HFFc6 (cell line): ENCODE measurements at places on chromosomes 11 and 22. TPM values are rescaled to one million over a fixed set of nuclear protein-coding genes. Genes with fewer than 3 reads are reported as not detected.

- no peaks in the 10 kb centered on the region; the same call in 1 of the 2 replicates for H3K27me3 ChIP-seq
- no peaks in the 10 kb centered on the region for H3K36me3 ChIP-seq
- H3K27ac ChIP-seq: no peak overlapping the region
- DNase-seq: no peak
- no peaks in the 10 kb centered on the region for H3K4me1 ChIP-seq
- no peak overlapping the region for H3K4me3 ChIP-seq
These were observed 82.1 kb downstream of the ARHGAP42 start for GRCh38 chr11:100769165-100769564.

The OR51B2 gene
- total RNA-seq: not detected in 3 replicates

The FAM111B gene
- total RNA-seq: 6.0 to 14.5 TPM (median 11.9 TPM) in 3 replicates

DNA sequence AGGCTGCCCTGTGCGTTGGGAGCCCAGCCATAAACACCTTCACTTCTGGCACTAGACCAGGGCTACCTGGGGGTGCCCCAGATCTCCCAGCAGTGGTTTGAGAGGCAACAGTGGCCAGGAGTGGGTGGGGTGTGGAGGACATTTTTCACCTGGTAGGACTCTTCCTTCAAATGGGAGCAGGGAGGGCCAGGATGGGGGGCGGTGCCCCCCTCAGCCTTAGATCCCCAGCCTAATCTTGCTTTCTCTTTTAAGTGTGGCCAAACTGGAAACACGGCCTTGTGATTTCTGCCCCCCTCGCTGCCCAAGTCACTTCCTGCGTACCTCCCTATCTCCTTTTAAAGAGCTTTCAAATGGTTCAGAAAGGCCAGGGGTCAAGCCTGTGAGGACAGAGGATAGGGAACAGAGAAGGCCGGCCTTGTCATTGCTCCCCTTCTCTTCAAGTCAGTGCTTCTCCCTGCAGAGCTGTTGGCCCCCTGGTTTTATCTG lies 800 bp downstream of the KCNJ5 start:
- H3K4me1 ChIP-seq: peaks cover 6% of the 10 kb centered on the region; the same call in 1 of the 2 replicates
- peaks cover 25% of the 10 kb centered on the region for H3K27me3 ChIP-seq
- DNase-seq: no peak
- H3K36me3 ChIP-seq: no peaks in the 10 kb centered on the region

- H3K27me3 ChIP-seq: no peaks in the 10 kb centered on the region
- H3K4me3 ChIP-seq: no peak overlapping the region
- no peak overlapping the region; the same call in 1 of the 2 replicates for H3K27ac ChIP-seq
- peaks cover 30% of the 10 kb centered on the region; the same call in 1 of the 2 replicates for H3K4me1 ChIP-seq
- DNase-seq: no peak
- H3K36me3 ChIP-seq: peaks cover 27% of the 10 kb centered on the region
These were observed 7.8 kb downstream of the PRR14L start for GRCh38 chr22:31742115-31742514.

The RHOD gene
- total RNA-seq: 5.3 to 17.8 TPM (median 12.7 TPM) in 3 replicates

- no peak overlapping the region for H3K27ac ChIP-seq
- peaks cover 11% of the 10 kb centered on the region for H3K27me3 ChIP-seq
- DNase-seq: peak; percentile 34
- H3K4me1 ChIP-seq: no peaks in the 10 kb centered on the region
- H3K36me3 ChIP-seq: no peaks in the 10 kb centered on the region
These were observed 16.0 kb downstream of the TRPM5 start for GRCh38 chr11:2428322-2428795.

GRCh38 chr11:88300888-88301487 lies 36.5 kb downstream of the CTSC start:
- H3K4me1 ChIP-seq: peaks cover 25% of the 10 kb centered on the region
- no peak for DNase-seq
- H3K4me3 ChIP-seq: peak overlapping the region; percentile 6; the same call in 1 of the 2 replicates
- H3K36me3 ChIP-seq: peaks cover 49% of the 10 kb centered on the region
- peak overlapping the region; percentile 80 for H3K27ac ChIP-seq
- H3K27me3 ChIP-seq: no peaks in the 10 kb centered on the region

The TCN2 gene
- 2.4 and 2.8 TPM in 2 replicates for total RNA-seq

DNA sequence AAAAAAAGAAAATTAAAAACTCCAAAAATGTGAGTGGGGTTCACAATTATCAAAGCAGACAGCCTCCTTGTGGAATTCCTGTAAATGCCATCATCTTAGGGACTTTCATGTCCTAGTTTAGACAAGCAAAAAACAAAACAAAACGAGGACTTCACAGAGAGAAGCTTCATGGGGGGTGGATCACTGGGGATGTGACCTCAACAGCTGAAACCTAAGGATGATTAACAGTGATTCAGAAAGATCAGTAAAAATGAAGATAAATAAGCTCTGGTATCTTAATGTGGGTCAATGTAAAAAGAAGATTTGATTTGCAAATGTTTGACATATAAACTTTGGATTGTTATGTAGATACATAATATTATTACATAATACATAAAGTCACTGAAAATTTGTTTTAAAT lies 8.1 kb upstream of the OR10W1 start:
- H3K27ac ChIP-seq: no peak overlapping the region
- H3K27me3 ChIP-seq: no peaks in the 10 kb centered on the region
- H3K4me1 ChIP-seq: peaks cover 28% of the 10 kb centered on the region
- H3K36me3 ChIP-seq: peaks cover 4% of the 10 kb centered on the region; the same call in 1 of the 2 replicates
- DNase-seq: peak; percentile 15
- no peak overlapping the region for H3K4me3 ChIP-seq

The LYVE1 gene
- not detected in 3 replicates for total RNA-seq

DNA sequence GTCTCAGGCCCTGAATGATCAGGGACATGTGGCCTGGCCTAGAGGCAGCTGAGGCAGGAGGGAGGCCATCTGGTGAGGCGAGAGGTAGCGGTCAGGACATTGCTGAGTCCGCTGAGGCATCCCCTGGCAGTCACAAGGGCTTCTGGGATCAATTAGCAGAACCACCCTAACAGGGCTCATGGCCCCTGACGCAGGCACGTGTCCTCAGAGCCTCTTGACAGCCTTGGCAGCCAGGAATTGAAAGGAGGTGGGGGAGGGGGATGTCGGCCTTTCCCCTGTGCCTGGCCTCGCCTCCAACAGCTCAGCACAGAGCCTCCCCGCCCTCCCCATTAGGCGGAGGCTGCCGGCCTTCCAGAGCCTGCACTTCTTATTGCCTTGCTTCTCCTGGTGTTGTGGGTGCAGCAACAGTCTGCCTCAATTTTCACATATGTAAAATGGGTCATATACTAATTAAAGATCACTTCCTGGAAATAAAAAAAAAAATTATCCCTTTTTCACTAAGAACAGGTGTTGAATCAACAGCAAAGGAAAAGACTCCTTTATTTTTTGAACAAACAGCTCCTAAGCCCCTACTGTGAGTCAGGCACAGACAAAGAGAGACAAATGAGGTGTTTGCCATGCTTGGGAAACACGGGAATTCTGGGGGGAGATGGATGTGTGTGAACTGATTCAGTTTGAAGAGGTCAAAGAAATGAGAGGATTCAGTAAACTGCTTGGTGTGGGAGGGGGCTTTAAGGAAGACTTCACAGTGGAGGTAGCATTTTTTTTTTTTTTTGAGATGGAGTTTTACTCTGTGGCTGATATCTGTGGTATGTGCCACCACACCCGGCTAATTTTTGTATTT lies 55.3 kb downstream of the NFAM1 start:
- no peak overlapping the region for H3K4me3 ChIP-seq
- DNase-seq: no peak
- peaks cover 14% of the 10 kb centered on the region for H3K4me1 ChIP-seq
- H3K27me3 ChIP-seq: peaks cover 23% of the 10 kb centered on the region
- no peak overlapping the region for H3K27ac ChIP-seq

- no peaks in the 10 kb centered on the region for H3K36me3 ChIP-seq
- H3K27me3 ChIP-seq: peaks cover 33% of the 10 kb centered on the region
- no peak within 1 kb of the TSS for H3K27ac ChIP-seq
- no peaks in the 10 kb centered on the region for H3K4me1 ChIP-seq
- H3K4me3 ChIP-seq: no peak within 1 kb of the TSS
These were observed at the start of gene SLC22A8 for GRCh38 chr11:63015521-63016215. Gene SLC22A8, minus strand, starts transcription at chr11:63015841. Its CDS starts 883 bp downstream, at chr11:63014958.

The CREB3L1 gene
- 280 to 286 TPM (median 285 TPM) in 3 replicates for total RNA-seq

- peaks cover 28% of the 10 kb centered on the region for H3K4me1 ChIP-seq
- no peaks in the 10 kb centered on the region for H3K36me3 ChIP-seq
- peak overlapping the region; percentile 64 for H3K4me3 ChIP-seq
- peaks cover 3% of the 10 kb centered on the region; the same call in 1 of the 2 replicates for H3K27me3 ChIP-seq
- peak overlapping the region; percentile 70 for H3K27ac ChIP-seq
- DNase-seq: peak; percentile 40
These were observed 131.8 kb downstream of the FEZ1 start for GRCh38 chr11:125364121-125364826.

DNA sequence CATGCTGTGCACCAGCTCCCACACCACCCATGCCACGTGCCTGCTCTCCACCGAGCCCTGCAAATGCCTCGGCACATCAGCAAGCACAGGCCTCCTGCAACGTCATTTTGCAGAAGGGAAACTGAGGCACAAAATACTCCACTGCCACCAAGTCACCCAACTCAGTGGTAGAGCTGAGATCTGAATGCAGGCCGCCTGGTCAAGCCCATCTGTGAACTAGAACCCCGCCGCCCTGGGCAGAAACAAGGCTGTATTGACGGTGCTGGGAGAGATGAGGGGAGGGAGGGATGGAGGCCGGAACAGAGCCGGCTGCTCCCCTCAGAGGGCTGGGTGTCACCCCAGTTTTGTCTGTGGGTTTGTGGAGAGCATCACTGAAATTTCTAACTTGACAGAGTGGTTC lies 81.4 kb downstream of the CDKN1C start:
- peaks cover 45% of the 10 kb centered on the region for H3K27me3 ChIP-seq
- H3K27ac ChIP-seq: no peak overlapping the region
- no peaks in the 10 kb centered on the region for H3K4me1 ChIP-seq
- no peaks in the 10 kb centered on the region for H3K36me3 ChIP-seq
- no peak overlapping the region for H3K4me3 ChIP-seq

GRCh38 chr11:65555693-65556231 lies 2.4 kb downstream of the LTBP3 start:
- no peaks in the 10 kb centered on the region; the same call in 1 of the 2 replicates for H3K27me3 ChIP-seq
- peaks cover 55% of the 10 kb centered on the region for H3K4me1 ChIP-seq
- H3K27ac ChIP-seq: peak overlapping the region; percentile 91
- peak; percentile 82 for DNase-seq

- peaks cover 60% of the 10 kb centered on the region for H3K4me1 ChIP-seq
- H3K27me3 ChIP-seq: no peaks in the 10 kb centered on the region; the same call in 1 of the 2 replicates
- H3K4me3 ChIP-seq: no peak overlapping the region
- H3K36me3 ChIP-seq: peaks cover 15% of the 10 kb centered on the region; the same call in 1 of the 2 replicates
These were observed 19.7 kb upstream of the CDC42EP2 start for GRCh38 chr11:65295001-65295400.

DNA sequence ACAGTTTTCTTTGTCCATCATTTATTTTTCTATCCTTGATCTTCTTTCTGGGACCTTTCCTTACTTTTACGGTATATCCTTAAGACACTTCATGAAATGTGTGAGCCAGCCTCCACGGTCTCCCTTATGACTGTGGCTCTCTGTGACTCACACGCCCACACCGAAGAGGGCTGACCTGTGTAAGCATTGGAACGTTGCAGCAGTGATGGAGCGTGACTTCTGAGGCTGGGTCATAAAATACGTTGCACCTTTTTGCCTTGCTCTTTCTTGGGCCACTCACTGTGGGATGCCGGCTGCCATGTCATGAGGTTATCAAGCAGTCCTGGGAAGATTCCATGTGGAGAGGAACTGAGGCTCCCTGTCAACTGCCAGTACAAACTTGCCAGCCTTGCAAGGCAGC lies 96.3 kb upstream of the RAB1B start:
- peaks cover 8% of the 10 kb centered on the region for H3K36me3 ChIP-seq
- H3K4me3 ChIP-seq: no peak overlapping the region
- peaks cover 31% of the 10 kb centered on the region for H3K4me1 ChIP-seq
- peak; percentile 27 for DNase-seq

The CCDC89 gene
- total RNA-seq: 1.6 to 3.4 TPM (median 2.6 TPM) in 3 replicates

The BSCL2 gene
- 49.4 to 66.5 TPM (median 56.4 TPM) in 3 replicates for total RNA-seq

DNA sequence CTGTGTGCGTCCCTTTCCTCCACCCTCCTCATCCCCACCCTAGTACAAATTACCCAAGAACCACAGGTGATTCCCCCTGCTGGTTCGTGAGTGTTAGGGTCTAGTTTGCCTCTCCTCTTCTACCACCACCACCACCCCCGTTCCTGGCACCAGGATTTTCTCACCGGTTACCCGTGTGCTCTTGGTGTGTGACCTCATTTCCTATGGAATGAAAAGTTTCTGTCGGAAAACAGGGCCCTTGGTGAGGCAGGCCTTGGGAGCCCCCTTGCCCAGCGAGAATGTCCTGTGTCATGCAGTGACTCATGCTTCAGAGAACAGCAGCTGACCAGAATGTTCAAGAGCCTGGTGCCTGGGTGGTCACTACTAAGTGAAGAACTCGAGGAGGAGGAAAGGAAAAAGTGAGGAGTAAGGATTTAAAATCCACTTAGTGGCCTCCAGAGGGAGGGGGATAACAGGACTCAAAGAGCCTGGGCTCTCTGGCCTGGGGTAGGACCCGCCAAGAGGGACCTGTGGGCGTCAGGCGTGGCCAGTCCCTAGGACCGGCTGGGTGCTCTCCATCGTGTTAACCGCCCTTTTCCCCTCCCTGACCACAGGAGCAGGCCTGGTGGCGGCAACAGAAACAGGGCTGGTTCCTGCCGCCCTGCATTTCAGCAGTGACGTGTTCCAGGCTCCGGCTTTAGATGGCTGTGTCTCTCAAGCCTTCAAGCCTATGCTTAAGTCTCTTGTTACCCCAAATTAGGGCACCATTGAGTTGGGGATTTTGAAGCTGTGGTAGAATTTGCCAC lies 30.2 kb downstream of the C22orf31 start:
- H3K4me1 ChIP-seq: peaks cover 46% of the 10 kb centered on the region
- DNase-seq: peak; percentile 96
- H3K27me3 ChIP-seq: peaks cover 2% of the 10 kb centered on the region
- H3K36me3 ChIP-seq: no peaks in the 10 kb centered on the region
- peak overlapping the region; percentile 100 for H3K27ac ChIP-seq

The IRAG1 gene
- total RNA-seq: 37.6 to 66.3 TPM (median 40.7 TPM) in 3 replicates
